ENCODE measurements at places on chromosomes 11 and 22. TPM values are rescaled to one million over a fixed set of nuclear protein-coding genes. Genes with fewer than 3 reads are reported as not detected.

The SCGB1A1 gene
- not detected for total RNA-seq

The MRGPRX4 gene
- not detected for total RNA-seq

The NCF4 gene
- total RNA-seq: 22.9 TPM

The OR5J2 gene
- total RNA-seq: not detected

- no peaks in the 10 kb centered on the region for H3K36me3 ChIP-seq
- no peaks in the 10 kb centered on the region for H3K4me1 ChIP-seq
- no peaks in the 10 kb centered on the region for H3K27me3 ChIP-seq
Observed at GRCh38 chr22:39021552-39022250, 774 bp downstream of the APOBEC3D start.
